Renal cortex interstitium (tissue), 15 donors: ENCODE measurements at places on chromosomes 6 and 20. TPM values are rescaled to one million over a fixed set of nuclear protein-coding genes. Genes with fewer than 3 reads are reported as not detected.

The PLAGL2 gene
- polyA plus RNA-seq, result 21.7 TPM

The DLL1 gene
- 15.1 TPM for polyA plus RNA-seq

The OSBPL2 gene
- 44.5 TPM for polyA plus RNA-seq

The PRSS16 gene
- 0.45 TPM for polyA plus RNA-seq

The RPP40 gene
- 10.3 TPM for polyA plus RNA-seq

The ZNF318 gene
- polyA plus RNA-seq, result 28.5 TPM

The ULBP2 gene
- polyA plus RNA-seq, result 0.72 TPM

The SNAI1 gene
- polyA plus RNA-seq, result 14.3 TPM

The ZKSCAN3 gene
- 10.4 TPM for polyA plus RNA-seq

The OTOR gene
- 0.20 TPM for polyA plus RNA-seq

The LTB gene
- polyA plus RNA-seq, result 2.3 TPM

GRCh38 chr6:132456700-132457143 is 55.4 kb upstream of the MOXD1 start:
- no peak for DNase-seq

DNA sequence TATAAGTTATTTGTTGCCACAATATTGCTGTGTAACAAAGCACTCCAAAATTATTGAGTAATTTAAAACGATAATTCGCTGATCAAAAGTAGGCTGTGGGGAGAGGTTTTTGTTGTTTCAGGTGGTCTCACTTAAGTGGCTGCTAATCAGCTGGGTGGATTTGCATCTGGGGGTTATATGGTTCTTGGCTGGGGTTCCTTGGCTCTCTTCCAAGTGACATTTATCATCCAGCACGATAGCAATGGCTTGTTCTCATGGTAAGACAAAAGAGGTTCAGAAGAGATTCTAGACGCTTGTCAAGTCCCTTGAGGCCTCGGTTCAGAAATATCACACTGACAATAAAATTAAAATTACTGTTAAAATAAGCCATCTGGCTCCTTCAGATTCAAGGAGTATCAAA is 1648.8 kb downstream of the GRIK2 start:
- DNase-seq, result no peak

- no peak for DNase-seq
Observed at GRCh38 chr6:44255105-44255808, 2.1 kb downstream of the SLC35B2 start.

DNA sequence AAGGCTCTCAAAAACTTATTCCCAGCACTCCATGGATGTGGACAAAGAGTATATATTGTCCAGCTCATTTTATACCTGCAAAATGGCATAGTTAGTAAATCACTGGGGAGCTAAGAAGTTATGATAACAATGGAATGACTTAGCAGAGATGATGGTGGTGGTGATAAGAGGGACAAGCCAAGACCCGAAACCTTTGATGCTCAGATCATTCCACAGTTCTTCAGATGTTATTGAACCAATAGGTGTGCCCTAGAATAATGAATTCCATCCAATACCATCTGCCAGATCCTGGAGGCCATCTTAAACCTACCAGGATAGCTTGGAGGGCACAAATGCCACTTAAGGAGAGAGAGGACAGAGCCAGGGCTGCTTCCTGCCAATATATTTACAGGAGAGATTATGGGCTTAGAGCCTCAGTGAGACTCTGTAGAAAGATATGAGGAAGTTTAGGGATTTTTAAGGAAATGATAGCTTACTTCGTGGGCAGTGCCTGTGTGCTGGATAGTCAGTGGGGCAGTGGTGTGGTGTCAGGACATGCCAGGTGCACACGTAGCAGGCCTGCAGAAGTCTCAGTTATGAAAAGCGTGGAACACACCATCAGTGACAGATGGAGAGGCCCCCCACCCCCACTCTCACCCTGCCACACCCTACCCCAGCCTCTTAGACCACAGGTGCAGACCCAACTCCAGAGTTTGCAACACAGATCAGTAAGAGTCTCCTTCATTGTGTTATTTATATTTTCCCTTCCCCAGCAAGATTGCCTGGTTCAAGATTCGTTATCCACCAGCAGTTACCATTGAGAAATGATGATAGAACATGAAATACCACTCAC is 209.7 kb upstream of the SUPT3H start:
- no peak for DNase-seq

DNA sequence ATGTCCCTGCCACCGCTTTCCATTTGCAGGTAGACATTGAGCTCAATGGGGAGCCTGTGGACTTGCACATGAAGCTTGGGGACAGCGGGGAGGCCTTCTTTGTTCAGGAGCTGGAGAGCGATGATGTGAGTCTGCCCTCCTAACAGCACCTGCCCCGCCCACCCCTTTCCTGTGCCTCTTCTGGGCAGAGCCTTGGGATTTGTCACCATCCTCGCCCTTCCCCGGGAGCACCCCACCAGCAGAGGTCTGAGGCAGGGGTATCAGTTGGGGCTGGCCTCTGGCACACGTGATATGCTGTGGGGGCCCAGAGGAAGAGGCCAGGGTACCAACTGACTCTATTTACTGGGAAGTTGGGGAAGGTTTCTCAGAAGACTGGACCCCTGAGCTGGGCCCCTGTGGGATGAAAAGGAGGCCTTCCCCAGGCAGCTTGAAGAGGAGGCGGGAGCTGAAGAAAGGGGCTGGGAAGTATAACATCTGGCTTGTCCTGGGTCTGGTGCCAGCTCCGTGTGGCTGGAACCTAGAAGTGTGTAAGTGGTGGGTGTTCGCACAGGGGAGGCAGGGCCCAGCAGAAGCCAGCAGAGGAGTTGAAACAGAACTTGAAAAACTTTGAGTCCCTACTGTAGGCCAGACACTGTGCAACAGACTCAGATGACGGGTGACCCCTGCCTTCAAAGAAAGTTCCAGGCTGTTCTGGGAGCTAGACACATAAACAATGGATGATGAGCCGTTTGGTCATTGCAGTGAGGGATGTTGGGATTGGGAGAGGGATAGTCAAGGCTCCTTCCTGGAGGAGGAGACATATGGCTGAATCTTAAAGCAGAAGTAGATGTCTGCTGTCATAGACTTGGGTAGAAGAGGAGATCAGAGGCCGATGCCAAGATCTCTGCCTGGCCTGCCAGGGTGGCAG is 7.2 kb downstream of the LPIN3 start:
- no peak for DNase-seq

- DNase-seq, result no peak
Observed at GRCh38 chr6:141734071-141734840, 398.5 kb upstream of the GJE1 start.

- no peak for DNase-seq
Observed at GRCh38 chr20:62158541-62158940, 15.0 kb downstream of the SS18L1 start.

DNA sequence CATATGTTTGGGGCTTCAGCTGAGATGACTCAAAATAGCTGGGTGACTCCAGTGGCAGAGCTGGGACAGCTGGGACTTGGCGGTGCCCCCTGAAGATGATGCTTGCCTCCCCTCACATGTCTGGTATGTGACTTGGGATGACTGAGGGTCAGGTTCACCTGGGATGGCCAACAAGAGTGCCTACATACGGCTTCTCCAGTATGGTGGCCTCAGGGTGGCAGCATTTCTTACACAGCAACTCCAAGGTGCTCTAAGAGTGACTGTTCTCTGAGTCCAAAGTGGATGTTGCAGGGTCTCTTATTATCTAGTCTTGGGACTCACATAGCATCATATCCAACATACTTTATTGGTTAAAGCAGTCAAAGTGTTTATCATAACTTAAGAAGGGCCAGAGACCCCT is 87.8 kb upstream of the CENPW start:
- DNase-seq, result no peak

GRCh38 chr6:17984812-17985670 is 2.4 kb downstream of the KIF13A start:
- DNase-seq, result no peak

DNA sequence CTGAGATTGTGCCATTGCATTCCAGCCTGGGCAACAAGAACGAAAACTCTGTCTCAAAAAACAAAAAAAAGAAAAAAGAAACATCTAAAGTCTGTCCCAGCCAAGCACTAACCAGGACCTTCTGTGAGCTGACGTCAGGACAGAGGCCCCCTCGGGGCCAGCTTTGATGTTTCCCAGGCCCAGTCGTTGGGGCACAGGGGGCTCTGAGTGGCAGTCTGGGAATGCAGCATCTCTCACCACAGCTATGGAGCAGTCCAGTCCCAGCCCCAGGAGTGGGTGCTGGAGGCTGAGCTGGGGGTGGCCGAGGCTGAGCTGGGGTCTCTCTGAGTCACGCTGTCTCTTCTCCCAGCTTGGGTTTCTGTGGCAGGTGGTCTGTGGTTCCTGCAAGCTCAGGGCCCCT is 46.0 kb upstream of the SRF start:
- no peak for DNase-seq

GRCh38 chr6:105600336-105601260 is 197.7 kb upstream of the PREP start:
- no peak for DNase-seq

GRCh38 chr6:144335914-144336313 is 50.8 kb downstream of the UTRN start:
- no peak for DNase-seq

GRCh38 chr20:40511478-40511877 is 177.6 kb downstream of the MAFB start:
- no peak for DNase-seq

DNA sequence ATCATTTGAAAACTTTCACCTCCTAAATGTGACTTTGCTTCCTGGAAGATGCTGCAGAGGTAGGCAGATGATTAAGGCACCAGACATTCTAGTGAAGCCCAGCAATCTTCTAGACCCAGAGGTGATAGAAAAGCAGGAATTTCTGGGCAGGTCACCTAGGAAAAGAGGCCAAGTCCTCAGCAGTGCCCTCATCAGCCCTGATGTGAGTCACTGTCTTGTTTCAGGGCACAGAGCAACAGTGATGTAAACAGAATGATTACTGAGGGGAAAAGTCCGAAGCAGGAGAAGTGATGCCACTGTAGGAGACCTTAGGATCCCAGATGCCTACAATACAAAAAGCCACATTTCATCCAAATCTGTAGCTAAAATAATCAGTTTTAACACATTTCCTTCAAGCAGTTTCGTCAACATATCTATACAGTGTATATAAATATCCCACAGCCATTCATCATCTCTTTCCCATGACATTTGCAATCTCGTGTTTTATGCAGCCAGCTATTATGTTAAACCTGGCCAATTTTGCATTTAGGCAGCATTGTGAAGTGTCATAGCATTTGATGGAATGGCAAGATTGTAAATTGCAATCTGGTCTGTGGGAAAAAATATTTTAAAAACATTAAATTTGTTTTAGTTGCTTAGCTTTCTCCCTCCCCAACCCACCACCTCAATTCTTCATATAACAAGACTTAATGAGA is 401.2 kb upstream of the RNF217 start:
- no peak for DNase-seq

DNA sequence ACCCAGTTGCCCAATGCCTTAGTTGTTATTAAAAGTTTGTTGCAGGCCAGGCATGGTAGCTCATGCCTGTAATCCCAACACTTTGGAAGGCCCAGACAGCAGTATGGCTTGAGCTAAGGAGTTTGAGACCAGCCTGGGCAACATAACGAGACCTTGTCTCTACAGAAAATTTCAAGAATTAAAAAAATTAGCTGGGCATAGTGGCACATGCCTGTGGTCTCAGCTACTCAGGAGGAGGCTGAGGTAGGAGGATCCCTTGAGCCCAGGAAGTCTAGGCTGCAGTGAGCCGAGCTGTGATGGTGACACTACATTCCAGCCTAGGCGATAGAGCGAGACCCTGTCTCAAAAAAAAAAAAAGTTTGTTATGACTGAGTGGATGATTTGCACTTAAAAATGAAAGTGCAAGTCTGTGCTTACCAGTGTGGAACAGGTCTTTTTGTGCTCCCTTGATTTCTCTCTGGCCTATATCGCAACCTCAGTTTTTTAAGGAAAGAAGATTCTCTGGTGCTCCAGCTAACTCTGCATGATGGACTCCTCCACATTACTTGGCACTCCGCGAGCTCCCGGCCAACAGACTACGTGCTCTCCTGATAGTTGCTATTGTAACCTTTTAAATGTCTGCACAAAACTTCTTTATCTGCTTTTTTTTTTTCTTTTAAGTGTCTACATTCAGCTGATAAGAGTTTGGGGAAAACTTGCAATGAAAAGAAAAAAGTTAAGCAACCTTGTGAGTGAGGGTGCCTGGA is 22.1 kb downstream of the ZKSCAN3 start:
- no peak for DNase-seq

DNA sequence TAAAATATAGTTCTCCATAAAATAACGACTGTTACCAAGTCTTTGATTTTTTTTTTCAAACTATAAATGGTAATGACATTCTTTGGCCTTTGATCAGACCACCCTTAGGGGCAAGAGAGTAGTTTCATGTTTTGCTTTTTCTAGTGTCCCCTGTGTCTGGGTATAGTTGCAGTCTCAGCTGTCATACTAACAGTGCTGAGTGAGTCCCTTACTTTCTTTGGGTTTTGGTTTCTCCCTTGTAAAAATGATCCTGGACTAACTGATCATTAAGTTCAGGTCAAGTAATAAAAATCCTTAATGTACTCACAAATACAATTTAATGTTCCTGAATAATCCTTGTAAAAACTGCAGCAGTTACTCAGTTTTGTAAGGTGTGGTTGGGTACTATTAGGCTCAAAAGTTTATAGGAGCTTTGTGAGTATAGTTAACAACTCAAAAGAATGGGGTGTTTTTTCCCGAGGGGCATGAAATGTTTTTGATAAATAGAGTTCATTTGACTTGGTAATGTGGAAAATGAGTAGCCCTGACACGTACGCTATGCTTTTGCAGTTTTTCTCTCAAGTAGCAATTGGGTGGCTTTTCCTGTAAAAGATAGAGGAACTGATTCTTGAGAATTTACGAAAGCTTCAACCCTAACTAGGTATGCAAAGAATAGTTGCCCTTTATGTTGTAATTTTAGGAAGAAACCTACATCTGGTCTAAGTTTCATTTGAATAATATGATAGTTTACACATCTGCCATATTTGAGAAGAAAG is 6.2 kb downstream of the PTPN1 start:
- DNase-seq, result no peak

DNA sequence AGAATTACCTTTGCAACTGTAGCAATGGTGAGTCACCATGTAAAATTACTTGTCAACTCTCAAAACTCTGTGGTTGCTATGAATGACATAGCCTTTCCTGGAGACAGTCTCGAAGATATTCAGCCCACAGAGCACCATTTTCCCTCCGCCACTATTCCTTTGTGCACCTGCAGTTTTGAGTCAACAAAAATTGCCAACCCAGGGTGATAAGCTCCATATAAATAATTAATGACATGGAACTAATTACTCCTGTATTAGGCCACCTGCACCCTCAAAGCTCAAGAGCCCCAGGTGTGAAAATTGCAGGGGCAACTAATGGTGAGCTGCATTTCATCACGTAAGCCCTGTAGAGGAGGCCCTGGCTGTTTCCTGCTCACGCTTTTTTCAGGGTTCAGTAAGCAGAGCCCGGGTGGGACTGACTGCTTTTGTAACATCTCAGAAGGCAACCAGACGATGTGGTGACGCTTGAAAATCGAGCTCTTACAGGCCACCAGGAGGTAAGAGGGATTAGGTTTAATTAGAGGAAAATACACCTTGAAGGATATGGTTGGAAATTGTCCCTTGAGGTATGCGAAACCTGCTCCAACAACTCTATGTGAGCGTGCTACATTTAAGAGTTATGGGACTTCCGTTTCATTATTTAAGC is 70.8 kb downstream of the BMP2 start:
- DNase-seq, result peak; percentile 37

DNA sequence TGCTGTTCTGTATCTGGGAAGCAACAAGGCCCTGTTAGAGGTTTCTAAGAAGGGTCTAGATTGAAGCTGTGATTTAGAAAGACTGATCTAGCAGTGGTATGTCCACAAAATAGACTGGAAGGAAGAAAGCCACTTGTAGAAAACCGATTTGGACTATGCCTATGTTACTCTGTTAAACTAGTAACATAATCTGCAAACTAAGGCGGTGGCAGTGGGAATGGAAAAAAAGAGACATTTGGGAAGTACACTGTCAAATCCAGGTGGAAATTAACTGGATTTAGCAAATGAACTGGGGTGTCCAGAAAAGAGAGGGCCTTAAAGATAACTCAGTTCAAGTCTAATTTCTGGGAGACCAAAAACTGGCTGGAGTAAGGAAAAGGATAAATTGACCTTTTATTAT is 11.6 kb downstream of the ILRUN start:
- no peak for DNase-seq
